ENCODE measurements at places on chromosomes 11 and 22.

DNA sequence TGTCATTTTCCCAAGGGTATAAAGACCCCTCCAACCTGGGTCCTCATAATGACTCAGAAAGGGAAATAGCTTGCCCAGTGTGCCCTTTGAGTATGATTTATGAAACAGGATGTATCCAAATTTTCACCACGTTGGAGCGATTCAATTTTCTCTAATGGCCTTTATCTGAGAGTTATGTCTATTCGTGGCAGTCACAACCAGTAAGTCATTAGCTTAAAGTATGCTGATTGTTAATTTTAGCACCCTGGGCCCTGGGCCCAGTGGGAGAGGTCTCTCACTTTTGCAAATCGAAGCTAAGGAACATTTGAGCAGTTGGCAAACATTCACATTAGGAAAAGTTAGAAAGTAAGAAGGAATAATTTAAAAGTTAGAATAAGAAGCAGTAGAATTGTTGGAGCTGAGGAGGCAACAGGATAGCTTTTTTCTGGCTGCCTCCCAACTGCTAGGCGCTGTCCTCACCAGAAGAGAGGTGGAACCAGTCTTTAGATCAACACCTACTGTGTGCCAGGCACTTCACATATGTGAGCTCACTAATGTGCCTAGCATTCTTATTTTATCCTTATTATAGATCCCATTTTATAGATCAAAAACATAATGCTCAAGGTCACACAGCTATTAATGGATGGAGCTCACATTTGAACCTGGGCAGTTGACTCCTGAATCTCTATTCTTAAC is 24.5 kb downstream of the INSC start:
- DNase-seq: no peak

DNA sequence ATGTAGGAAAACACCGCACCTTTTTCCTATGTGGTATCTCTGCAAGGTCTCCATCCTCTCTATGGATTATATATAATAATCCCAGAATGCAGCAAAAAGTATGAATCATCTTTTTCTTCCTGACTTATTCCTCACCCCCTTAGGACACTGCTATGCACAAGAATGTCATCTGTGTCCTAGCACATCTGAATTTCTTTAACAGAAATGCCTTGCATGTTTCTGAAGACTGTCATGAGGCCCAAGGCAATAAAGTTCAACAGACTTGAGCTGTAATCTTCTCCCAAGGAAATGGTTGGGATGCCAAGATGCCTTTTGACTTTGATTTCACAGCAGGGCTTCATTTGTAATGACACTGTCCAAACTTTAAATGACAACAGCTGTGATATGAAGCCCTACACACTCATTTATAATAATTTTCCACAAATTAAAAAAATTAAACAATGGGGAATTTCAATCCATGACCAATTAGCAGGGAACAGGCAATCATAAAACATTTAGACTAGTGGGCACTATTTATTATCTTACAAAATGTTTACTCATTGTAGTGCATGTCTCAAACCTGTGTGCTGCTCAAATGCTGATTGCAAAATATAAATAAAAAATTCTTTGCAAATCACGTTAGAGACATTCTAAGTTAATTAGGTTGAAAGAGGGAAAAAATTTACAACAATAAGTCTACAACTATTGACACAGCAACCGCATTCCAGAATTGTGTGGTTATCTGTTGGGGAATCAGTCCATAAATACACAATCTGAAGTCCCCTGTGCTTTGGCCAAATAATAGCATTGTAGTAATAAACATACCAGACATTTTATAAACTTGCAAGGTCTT is 242.3 kb downstream of the SWAP70 start:
- peak; percentile 51 for DNase-seq

- DNase-seq: no peak
These were observed 13.3 kb downstream of the ARHGAP1 start for GRCh38 chr11:46686886-46687795.

DNA sequence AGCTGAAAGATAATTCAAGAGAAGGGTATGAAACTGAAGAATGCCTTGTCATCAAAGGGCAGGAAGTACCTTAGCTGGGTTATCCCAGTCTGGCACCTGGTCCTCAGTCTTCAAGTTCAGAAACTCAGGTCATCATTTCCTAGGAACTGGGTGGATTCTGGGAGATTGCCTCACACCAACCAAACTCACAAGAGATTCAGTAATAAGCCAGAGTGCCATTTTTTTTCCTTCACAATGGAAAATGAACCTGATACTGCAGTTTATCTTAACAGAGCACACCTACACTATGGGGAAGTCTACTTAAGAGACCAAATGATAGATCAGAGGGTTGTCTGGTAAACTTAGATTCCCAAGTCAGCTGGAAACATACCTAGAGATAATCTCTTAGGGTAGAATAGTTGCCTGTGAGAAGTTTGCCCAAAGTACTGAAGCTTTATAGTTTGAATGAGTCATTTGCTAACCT is 3.8 kb upstream of the BUD13 start:
- DNase-seq: no peak

GRCh38 chr22:39936523-39937145 is 23.6 kb upstream of the TMA7B start:
- DNase-seq: no peak

- DNase-seq: no peak
These were observed 202.0 kb downstream of the NTM start for GRCh38 chr11:131572423-131572822.

GRCh38 chr11:101583251-101584128 is at the start of gene TRPC6:
Gene TRPC6 (minus strand): TSS chr11:101584007. CDS start chr11:101583503, 504 bp downstream.
- DNase-seq: peak; percentile 59

- no peak for DNase-seq
These were observed 391.4 kb upstream of the CADM1 start for GRCh38 chr11:115895594-115895993.

Data from urothelium cell line (cell line).